T-helper 9 cell (primary cell): ENCODE measurements at places on chromosomes 11 and 22.
A peak's percentile ranks its signal among the peaks of the same experiment; 100 is the strongest.

- no peak for DNase-seq
These were observed 214.2 kb upstream of the ARHGAP42 start for GRCh38 chr11:100472727-100473389.

GRCh38 chr11:17208257-17208999 lies 642 bp upstream of the PIK3C2A start:
- peak; percentile 14 for DNase-seq

- DNase-seq = no peak
These were observed 2.2 kb downstream of the PHF21B start for GRCh38 chr22:45007391-45008185.

- no peak for DNase-seq
These were observed 28.7 kb downstream of the ZNRF3 start for GRCh38 chr22:28911777-28912669.

GRCh38 chr22:48417225-48418070 lies 1410.2 kb downstream of the BRD1 start:
- no peak for DNase-seq

DNA sequence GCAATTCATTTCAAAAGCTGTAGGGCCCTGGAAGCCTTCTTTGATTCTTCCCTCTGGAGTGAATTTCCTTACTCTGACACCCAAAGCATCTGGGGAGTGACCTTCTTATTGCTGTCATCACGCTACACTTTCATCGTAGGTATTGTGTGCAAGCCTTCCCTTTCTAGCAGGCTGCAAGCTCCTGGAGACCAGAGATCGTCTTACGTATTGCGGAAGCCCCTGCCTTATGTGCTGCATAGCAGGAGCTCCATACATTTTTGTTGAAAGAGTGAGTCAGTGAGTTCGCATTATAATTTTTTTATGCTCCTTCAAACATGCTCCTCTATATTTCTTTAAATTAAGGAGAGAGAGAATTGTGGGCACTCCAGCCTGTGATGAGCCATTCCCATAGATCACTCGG lies 21.2 kb upstream of the TMEM218 start:
- no peak for DNase-seq

GRCh38 chr22:45579306-45579705 lies 76.6 kb downstream of the FBLN1 start:
- DNase-seq = no peak

DNA sequence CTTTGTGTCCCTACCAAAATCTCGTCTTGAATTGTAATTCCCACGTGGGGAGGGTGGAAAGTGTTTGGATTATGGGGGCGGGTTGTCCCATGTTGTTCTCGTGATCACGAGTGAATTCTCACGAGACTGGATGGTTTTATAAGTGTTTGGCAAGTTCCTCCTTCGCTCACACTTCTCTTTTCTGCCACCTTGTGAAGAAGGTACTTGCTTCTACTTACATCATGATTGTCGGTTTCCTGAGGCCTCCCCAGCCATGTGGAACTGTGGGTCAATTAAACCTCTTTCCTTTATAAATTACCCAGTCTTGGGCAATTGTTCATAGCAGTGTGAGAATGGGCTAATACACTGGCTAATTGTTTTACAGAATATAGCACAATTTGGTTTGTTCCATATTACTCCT lies 326.3 kb downstream of the GRM5 start:
- no peak for DNase-seq

- DNase-seq = no peak
These were observed 397.1 kb downstream of the TBC1D22A start for GRCh38 chr22:47159592-47159991.

DNA sequence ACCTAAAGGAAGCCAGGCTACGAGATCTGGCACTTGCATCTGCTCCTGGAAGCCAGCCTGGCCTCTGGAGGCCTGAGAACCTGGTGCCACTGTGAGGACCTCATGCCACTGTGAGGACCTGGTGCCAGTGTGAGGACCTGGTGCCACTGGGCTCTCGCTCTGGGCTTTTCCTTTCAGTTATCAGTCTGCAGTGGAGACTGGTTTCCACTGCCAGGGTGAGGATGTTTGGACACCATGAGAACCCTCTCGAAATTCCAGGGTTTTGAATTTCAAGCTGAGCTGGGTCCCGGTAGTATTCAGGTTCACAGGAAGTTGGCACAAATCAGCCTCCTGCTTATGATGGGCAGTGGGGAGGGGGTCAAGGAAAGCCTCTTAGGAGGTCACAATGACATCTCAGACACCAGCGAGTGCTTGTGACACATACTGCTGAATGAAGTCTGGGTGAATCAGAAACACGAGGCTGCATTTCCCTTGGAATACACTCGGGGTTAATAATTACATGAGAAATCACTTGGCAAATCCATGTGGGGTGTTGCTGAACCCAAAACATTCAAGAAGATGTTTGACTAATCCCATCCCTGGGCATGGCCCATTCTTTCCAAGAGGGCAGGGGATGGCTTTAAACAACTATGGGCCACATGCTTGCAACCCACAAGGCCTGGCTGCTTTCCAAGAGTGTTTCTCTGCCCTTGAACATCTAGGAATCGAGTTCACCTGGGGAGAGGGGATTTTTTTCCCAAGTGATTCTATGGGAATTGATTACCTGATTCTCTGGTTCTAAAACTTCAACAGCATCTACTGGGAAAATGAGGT lies 60.2 kb downstream of the LINC01488 start:
- no peak for DNase-seq

- no peak for DNase-seq
These were observed 882 bp downstream of the FREY1 start for GRCh38 chr11:45906096-45906682.

- no peak for DNase-seq
These were observed 64.6 kb downstream of the EXT2 start for GRCh38 chr11:44159848-44160721.

DNA sequence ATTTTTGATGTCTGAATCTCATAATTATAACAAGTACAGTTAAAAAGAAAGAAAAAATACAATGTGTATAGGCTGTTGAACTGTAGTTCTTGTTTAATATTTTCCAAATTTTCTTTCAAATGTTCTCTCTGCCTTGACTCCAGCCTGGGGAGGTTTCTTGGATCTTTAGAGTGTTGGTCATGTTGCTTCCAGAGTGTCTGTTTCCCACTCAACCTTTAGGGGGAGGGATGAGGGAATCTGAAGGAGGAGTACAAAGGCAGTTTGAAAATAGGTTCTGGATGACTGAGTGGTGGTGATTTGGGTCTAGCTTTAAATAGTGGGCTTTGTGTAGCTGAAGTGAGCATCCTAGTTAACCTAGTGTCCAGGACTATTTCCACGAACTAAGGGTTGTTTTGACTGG lies 2.0 kb downstream of the CTNND1 start:
- no peak for DNase-seq

DNA sequence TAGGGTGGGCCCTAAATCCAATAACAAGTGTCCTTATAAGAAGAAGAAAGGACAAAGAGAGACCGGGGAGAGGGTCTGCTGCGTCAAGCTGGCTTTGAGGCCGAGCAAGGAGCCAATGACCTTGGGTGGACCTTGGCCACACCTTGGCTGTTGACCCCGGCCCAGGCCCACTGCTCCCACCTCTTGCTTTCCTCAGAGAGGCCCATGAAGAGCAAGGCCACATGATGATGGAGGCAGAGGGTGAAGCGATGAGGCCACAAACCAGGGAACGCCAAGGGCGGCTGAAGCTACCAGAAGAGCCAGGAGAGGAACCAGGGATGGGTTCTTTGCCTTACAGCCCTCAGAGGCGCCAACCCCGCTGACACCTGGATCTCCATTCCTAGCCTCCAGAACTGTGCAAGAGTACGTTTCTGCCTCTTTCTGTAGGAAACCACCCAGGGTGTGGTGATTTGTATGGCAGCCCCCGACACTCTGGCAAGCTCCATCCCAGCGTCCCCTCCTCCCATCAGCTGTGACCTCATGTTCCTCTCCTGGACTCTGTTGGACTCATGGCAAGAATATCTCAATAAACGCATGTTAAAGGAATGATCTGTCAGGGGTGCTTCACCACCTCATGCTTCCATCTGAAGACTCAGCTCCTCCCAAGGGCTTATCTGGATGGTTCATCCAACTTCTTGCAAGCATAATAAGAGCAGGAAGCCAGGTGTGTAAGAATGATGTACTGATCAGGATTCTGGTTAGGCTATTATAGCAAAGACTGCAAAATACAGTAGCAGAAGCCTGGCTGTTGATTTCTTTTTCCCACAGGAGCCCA lies 41.6 kb upstream of the LINC01488 start:
- DNase-seq = no peak

- no peak for DNase-seq
These were observed 1.5 kb downstream of the MS4A8 start for GRCh38 chr11:60700689-60701468.

DNA sequence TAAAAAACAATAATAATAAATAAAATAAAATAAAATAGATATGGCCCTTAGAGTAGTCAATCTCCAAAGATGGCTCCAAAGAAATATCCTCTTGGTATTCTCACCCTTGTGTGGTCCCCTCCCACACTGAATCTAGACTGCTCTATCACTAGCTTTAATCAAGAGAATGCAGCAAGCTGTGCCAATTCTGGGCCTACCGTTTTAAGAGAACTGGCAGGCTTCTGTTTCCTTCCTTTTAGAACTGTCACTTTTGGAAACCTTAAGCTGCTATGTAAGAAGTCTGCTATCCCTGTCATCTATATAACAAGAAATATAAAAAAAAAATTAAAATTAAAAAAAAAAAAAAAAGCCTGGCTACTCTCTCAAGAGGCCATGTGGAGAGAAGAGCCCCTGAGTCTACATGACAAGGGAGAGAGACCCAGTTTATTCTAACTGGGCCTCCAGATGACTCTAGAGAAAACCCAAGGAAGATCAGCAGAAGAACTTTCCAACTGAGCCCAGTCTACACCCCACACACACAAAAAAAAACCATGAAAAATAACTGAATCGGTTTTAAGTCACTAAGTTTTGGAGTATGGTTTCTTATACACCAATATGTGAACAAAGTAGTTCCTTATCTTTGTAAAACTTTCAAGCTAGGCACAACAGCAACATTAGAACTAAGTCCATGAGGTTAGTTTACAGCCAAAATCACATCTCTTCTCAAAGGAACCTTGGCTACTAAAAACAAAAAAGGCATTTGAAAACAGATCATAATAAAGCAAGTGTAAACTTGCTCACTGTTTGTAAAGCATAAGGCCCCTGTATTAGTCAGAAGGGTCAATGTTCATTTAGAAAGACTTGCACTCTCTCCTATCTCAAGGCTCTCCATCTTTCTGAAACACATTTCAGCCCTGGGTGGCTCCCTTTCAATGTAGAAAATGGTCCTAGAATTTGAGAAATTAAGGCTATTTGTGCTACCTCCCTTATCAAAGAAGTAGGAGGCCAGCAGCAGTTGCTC lies 67.3 kb downstream of the AMBRA1 start:
- DNase-seq = no peak

DNA sequence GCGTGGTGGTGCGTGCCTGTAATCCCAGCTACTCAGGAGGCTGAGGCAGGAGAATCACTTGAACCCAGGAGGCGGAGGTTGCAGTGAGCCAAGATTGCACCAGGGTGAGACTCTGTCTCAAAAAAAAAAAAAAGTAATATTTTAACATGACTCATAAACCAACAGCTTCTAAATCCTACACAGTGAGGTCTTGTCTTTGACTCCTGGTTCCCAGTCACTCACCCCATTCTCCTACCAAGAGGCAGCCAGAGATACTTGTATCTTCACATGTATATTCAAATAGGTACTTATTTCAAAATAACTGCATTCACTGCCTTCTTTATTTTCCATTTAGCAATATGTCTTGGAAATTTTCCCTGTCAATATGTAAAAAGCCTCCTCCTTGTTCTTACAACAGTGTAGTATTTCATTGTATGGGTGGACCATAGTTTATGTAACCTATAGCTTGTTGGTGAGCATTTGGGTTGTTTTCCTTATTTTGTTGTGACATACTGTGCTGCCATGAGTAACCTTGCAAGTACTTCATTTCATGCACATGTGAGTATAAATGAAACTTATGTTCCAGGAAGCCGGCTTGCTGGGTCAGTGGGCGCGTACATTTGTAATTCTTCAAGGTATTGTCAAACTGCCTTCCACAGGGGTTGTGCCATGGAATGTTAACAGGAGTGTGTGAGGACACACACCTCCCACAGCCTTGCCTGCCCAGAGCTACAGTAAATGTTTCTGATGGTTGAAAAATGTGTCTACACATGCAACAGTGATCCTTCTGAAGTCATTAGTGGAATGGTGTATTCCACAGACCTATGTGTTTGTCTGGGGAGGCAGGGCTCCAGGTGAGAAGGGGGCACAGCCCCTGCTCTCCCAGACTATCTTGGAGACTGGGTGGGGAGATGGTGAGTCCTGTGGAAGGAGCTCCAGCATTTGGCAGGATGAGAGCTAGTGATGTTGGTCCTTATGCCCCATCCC lies 47.9 kb downstream of the OSBP2 start:
- no peak for DNase-seq

DNA sequence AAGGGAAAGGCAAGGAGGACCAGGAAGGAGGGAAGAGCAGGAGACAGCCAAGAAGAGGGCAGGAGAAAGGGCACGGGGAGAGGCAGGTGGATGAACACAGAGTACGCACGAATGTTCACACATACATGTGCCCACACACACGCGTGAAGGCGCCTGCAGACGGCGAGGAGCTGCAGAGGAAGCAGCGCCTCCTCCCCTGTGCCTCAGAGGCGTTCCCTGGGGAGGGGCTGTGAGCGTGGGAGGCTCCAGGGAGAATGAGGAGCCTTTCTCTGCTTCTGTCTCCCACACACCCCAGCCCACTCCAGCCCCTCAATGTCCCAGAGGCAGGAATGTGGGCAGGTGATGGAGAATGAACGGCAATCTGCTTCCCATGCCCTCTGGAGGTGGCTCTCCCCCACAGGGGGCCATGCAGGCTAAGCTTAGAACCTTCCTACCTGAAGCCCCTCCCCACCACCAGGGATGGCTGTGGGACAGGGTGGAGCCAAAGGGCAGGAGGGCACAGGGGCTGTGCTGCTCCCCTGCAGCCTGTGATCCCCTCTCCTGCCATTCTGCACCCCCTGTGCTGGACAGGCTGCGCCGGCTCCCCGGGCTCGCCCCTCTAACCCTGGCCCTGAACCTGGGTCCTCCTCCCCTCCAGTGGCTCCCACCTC lies 25.3 kb downstream of the PPM1F start:
- DNase-seq = no peak

GRCh38 chr11:127607487-127608085 lies 607.0 kb upstream of the KIRREL3 start:
- DNase-seq = no peak

- DNase-seq = no peak
These were observed 456.9 kb downstream of the BRD1 start for GRCh38 chr22:49370627-49371301.

GRCh38 chr22:26941896-26942636 lies 284.7 kb downstream of the MIAT start:
- no peak for DNase-seq
